ENCODE measurements at places on chromosomes 16 and 17. TPM values are rescaled to one million over a fixed set of nuclear protein-coding genes. Genes with fewer than 3 reads are reported as not detected.

DNA sequence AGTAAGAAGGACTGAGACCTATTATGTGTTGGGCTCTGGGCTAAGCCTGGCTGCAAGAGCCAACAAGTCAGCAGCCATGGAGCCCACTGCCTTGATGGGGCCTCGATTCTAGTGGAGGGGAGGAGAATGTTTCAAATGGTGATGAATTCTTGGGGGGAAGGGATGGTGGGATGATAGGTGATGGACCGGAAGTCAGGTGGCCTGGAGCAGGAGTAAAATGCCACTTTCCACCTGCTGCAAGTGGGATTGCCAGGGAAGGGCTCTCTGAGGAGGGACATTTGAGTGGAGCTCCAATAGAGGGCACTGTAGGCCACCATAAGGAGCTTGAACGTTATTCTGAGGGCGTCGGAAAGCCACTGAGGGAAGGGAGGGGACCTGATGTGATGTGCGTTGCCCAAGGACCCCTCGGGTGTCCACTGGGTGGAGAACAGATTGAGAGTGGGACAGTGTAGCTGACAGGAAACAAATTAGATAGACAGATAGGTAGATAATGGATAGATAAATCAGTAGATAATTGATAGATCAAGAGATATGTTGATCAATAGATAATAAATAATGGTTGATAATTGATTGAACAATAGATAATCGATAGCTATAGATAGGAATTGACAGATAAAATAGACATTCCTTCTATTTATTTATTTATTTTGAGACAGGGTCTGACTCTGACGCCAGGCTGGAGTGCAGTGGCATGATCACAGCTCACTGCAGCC is 18.2 kb upstream of the NXPH3 start:
- H3K36me3 ChIP-seq: no peaks in the 10 kb centered on the region
- peak; percentile 62 for DNase-seq

The IRF8 gene
- not detected for total RNA-seq

- H3K36me3 ChIP-seq: peaks cover 70% of the 10 kb centered on the region
- no peak overlapping the region for H3K4me3 ChIP-seq
- no peak overlapping the region for H3K27ac ChIP-seq
- DNase-seq: no peak
- peaks cover 5% of the 10 kb centered on the region for H3K4me1 ChIP-seq
- no peaks in the 10 kb centered on the region for H3K27me3 ChIP-seq
These were observed 38.8 kb upstream of the RASL10B start for GRCh38 chr17:35692512-35693210.

GRCh38 chr16:31487720-31488467 is 5.0 kb downstream of the SLC5A2 start:
- H3K27me3 ChIP-seq: no peaks in the 10 kb centered on the region
- peak; percentile 17 for DNase-seq
- H3K4me3 ChIP-seq: peak overlapping the region; percentile 71
- H3K36me3 ChIP-seq: peaks cover 14% of the 10 kb centered on the region

DNA sequence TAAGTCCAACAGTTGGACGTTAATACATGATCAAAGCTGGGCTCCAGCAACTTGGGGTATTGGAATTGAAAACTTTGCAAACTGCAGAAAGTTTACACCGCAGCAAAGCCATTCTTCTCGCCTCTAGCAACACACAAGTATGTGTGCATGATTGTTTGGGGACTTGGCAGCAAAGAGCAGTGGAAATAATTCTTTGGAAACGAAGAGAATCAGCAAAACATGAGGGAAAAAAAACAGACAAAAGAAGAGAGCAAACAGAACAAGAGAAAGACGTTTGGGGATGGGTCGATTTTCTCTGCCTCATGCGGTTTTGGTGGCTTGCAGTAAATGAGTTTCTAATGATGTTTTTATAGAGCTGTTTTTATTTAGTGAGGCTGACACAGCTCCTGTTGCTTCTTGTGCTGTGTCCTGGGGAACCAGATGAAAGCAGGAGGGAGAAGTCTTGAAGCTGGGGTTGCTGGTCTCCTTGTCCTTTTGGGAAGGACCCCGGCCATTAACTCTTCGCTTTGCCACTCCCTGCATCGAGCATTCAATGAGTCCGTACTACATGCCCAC is 502.9 kb downstream of the GRIN2A start:
- H3K27me3 ChIP-seq: no peaks in the 10 kb centered on the region
- no peaks in the 10 kb centered on the region for H3K36me3 ChIP-seq
- no peaks in the 10 kb centered on the region for H3K4me1 ChIP-seq
- no peak for DNase-seq

The ZG16 gene
- total RNA-seq: not detected

DNA sequence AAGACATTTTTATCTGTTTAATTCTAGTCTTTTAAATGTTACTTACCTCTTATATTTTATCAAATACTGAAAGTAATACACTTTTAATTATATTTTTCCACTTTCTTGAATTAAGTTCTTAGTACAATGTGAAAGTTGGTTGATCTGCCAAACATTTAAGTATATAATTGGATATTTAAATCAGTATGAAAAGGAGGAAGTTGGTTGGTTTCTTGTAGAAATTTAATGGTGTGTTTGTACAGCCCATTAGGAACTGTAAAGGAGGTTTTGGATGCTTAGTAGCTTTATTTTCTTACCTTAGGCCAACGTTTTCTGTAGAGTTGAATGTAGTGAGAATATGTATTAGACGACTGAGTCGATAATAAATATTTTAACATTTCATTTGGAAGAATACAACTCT is 5.4 kb downstream of the NFATC3 start:
- H3K36me3 ChIP-seq: no peaks in the 10 kb centered on the region
- peak overlapping the region; percentile 89 for H3K27ac ChIP-seq
- H3K4me3 ChIP-seq: no peak overlapping the region
- peaks cover 57% of the 10 kb centered on the region for H3K4me1 ChIP-seq
- no peak for DNase-seq
- no peaks in the 10 kb centered on the region for H3K27me3 ChIP-seq

DNA sequence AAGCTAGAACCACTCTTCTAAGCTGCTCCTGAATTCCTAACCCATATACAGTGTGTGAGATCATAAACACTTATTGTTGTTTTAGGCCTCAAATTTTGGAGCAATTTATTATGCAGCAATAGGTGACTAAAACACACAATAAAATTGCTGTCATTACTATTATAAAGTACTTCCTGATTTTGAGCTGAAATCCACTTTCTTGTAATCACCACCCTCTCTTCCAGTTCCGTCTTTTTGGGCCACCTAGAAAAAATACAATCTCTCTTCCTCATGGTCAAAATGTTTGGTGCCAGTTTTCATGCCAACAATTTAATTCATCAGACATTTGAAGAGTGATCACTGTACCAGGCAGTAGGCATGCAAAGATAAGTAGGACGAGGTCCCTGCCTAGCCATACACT is 43.3 kb upstream of the NF1 start:
- no peaks in the 10 kb centered on the region for H3K27me3 ChIP-seq
- H3K4me3 ChIP-seq: peak overlapping the region; percentile 65
- H3K27ac ChIP-seq: peak overlapping the region; percentile 90
- no peaks in the 10 kb centered on the region for H3K36me3 ChIP-seq
- H3K4me1 ChIP-seq: peaks cover 20% of the 10 kb centered on the region

All from MCF 10A (cell line).